ENCODE measurements at places on chromosomes 12 and 14.

GRCh38 chr12:42360747-42361403 lies 34.9 kb downstream of the PPHLN1 start:
- DNase-seq = no peak

DNA sequence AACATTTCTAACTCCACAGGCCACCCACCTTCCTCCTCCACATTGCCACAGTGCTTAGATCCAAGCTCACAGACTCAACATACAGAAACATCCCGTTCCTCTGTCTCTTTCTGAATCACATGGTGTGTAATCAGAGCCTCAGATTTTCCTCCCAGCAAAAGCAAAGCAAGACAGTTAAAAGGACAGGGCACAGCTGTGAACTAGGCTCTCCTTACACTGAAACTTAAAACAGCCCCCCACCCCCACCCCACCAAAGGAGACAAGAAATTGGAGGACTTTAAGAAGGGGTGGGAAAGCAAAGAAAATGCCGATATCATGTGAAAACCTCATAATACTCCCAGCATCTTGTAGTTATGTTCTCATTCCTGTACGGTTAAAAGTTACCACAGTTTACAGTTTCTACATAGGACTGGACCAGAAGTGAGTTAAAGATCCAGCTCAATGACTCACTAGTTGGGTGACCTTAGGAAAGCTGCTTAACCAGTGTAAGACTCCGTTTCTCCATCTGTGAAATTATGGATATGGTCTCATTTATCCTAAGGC lies 4.8 kb downstream of the YBX3 start:
- DNase-seq = no peak

DNA sequence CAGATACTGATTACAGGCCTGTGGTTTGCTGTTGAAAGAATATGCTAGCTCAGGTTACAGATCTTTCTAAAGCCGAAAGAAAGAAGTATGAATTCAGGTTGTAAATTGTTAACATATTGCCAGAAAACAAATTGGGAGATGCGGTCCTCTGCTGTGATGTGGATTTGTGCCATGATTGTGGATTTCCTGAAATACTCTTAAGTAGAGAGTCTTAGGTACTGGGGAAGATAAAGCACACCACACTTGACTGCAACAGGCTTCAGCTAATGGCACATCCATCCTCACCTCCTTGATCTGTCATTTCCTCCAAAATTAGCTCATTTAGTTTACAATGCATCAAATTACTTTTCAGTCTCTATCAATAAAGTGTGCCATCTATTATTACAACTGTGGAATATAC lies 279.2 kb downstream of the SYT1 start:
- DNase-seq = no peak

- no peak for DNase-seq
Observed at GRCh38 chr12:84660139-84660538, 252.5 kb downstream of the SLC6A15 start.

GRCh38 chr12:103771466-103771865 lies 69.6 kb downstream of the NT5DC3 start:
- DNase-seq = no peak

DNA sequence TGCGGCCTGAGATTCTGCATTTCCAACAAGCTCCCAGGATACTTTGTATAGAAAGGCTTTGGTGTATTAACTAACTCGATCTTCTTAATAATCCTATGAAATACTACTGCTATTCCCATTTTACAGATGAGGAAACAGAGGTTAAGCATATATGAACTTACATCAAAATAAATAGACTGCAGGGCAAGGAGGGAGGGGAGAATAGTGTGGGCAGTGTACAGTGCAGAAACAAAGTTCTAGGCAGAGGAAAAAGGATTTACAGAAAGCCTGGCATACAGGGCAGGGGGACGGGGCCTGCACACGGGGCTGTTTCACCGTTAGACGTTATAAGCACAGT lies 19.0 kb downstream of the NINJ2 start:
- no peak for DNase-seq

DNA sequence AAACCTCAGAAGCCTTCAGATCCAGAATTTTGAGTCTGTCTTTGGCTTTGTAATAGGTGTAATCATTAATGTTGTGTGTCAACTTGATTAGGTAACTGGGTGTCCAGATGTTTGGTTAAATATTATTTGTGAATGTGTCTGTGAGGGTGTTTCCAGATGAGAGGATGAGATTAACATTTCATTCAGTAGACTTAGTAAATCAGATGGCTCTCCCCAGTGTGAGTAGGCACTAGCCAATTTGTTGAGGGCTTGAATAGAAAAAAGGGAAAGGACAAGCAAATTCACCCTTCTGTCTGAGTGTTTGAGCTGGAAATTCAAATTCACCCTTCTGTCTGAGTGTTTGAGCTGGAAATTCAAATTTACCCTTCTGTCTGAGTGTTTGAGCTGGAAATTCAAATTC lies 932.2 kb downstream of the SLC6A15 start:
- no peak for DNase-seq

GRCh38 chr12:69984241-69984640 lies 159.2 kb downstream of the MYRFL start:
- DNase-seq = no peak

GRCh38 chr14:100603341-100604120 lies 16.3 kb upstream of the BEGAIN start:
- DNase-seq = no peak

GRCh38 chr12:24853588-24853987 lies 95.3 kb downstream of the BCAT1 start:
- DNase-seq = no peak

DNA sequence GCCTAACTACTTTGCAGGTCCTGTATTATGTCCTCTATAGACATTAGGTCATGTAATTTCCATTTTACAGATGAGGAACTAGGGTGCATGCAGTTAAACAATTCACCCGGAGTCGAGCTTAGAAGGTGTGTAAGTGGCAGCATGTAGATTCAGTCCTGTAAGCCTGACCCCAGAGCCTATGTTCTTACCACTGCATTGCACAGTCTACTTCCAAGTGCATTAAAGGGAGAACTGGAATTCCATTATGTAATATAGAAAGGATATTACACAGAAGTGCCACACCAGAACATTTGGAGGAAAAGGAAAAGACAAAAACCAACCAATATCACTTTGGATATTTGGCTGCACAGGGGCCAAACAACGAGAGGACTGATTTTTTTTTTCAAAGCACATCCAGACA lies 1.2 kb downstream of the GLT8D2 start:
- DNase-seq = no peak

DNA sequence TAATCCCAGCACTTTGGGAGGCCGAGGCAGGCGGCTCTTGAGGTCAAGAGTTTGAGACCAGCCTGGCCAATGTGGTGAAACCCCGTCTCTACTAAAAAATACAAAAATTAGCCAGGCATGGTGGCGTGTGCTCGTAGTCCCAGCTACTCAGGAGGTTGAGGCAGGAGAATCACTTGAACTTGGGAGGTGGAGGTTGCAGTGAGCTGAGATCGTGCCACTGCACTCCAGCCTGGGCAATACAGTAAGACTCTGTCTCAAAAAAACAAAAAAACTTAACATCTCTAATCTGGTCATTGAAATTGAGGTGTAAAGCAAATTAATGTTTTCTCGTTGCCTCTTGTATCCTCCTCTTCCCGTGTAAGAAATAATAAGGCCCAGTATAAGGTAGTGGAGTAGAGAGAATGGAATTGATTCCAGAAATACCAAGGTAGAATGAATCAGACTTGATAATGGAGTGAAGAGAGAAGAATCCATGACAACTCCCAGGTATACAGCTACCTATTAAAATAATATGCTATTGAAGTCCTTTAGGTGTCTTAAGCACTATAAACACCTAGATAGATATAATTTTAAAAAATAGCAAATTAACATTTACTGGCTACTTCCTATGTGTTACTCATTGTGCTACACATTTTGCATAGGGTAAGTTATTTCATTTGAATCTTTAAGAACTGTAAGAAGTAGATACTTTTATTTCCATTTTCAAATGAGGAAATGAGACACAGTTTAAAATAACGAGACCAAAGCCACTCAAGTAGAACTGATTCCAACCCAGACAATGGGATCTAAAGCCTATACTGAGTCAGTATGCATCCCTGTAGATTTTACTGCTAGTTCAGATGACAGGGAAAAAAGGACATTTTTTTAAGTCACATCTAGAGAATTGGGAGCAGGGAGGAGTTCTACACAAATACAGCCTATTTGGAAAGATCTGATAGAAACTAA lies 23.2 kb downstream of the RAP1B start:
- DNase-seq = no peak

GRCh38 chr12:120470150-120470784 lies 719 bp upstream of the SRSF9 start:
- peak; percentile 66 for DNase-seq

- no peak for DNase-seq
Observed at GRCh38 chr12:68139941-68140340, 19.6 kb downstream of the IFNG start.

DNA sequence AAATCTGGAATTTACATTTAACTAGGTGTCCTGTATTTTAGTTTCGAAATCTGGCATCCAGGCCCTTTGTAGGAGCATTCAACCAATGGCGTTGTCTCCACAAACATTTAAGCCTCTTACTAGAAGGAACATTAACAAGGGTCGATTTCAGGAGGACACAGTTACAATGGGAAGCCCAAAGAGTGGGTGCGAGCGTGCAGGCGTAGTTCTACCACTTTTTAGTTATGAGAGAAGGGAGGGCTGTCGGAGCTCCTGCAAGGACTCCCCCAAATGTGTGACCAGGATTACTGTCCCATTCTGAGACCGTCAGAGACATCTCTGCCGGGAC lies 365 bp upstream of the ABHD4 start:
- no peak for DNase-seq

DNA sequence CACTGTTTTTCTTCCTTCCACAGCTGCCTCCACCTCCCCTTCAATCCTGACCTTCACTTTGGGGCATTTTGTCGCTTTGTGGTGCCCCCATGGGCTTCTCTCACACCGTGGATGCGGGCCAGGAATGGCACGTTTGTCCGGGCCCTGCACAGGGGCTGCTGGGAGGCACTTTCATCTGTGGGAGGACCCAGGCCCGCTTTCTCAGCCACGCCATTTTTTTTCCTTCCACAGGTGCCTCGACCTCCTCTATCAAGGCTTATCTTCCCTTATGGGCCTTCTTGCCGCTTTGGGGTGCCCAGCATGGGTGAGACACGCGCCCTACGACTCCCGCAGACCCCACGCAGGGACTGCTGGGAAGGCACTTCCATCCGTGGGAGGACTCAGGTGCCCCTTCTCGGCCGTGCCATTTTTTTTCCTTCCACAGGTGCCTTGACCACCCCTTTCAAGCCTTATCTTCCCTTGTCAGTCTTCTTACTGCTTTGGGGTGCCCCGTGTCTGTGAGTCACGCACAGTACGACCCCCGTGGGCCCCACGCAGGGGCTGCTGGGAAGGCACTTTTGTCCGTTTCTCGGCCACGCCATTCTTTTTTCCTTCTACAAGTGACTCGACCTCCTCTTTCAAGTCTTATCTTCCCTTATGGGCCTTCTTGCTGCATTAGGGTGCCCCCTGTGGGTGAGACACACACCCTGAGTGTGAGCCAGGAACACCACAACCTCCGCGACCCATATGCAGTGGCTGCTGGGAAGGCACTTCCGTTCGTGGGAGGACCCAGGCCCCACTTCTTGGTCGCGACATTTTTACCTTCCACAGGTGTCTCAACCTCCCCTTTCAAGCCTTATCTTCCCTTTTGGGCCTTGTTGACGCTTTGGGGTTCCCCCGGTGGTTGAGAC lies 270.7 kb downstream of the ALG10 start:
- DNase-seq = no peak

DNA sequence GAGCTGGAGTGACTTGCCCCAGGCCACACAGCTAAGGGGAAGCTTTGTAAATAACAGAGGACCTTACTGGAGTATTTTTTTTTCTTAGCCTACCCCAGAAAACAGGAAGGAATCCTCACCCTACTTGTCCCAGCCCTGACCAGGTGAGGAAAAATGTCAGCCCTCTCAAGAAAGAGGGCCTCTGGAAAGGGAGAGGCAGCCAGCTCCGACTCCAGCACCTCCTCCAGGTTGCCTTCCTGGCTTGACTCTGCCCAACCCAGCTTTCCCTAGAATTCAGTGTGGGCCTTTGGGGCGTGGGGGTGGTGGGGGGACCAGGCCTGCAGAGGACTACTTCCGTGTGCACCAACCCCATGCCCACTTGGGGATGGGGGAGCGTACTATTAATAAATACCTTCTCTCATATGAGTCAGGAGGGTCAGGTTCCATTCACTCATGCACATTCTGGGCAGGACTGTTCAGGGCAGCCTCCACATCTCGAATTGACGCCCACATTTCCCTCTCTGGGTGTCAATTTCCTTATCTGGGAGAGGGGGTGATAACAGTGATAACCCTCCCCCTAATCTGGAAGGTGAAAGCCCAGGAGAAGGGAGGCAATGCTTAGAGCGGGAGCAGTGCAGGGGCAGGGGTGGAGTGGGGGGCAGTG lies 5.2 kb downstream of the RHOF start:
- DNase-seq = no peak

GRCh38 chr12:125878483-125878882 lies 813.2 kb downstream of the AACS start:
- DNase-seq = no peak

DNA sequence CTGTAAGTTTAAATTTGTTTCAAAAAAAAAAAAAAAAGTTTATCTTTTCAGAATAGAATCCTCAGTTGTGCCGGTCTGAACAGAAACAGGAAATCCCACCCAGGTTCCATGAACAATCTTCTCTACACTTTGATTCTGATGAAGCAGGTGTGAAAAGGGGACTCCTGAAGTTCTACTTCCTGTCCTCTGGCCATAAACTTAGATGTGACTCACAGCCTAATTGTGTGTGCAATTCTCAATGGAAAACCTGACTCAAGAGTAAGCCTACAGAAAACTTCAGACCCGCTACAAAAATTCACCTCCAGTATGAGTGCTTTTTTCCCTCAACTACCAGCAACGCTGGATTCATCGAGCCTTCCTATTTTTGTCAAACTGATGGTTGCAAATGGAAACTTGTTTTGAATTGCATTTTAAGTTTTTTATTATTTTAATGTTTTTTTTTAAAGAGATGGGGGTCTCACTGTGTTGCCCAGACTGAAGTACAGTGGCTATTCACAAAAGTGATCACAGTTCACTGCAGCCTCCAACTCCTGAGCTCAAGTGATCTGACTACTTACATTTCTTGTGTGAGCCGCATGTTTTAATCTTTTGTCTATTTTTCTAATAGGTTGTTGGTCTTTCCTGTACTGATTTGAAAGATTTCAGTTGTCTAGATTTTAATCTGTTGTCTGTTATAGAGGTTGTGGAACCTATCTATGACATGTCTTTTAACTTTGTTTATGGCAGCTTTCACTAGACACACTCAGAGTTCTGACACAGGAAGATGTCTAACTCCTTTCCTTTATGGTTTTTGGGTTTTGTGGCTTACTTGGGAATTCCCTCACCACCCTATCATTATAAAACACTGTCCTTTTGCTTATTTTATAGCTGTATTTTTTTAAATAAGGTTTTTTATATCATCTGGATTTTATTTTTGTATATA lies 37.6 kb downstream of the ATG14 start:
- peak; percentile 8 for DNase-seq

- DNase-seq = no peak
Observed at GRCh38 chr12:109645708-109646107, 67.9 kb upstream of the FAM222A start.
